ENCODE measurements at places on chromosomes 2 and 18.
A peak's percentile ranks its signal among the peaks of the same experiment; 100 is the strongest.

- DNase-seq, result no peak
Measured at GRCh38 chr2:181407171-181407570, 50.0 kb upstream of the ITGA4 start.

DNA sequence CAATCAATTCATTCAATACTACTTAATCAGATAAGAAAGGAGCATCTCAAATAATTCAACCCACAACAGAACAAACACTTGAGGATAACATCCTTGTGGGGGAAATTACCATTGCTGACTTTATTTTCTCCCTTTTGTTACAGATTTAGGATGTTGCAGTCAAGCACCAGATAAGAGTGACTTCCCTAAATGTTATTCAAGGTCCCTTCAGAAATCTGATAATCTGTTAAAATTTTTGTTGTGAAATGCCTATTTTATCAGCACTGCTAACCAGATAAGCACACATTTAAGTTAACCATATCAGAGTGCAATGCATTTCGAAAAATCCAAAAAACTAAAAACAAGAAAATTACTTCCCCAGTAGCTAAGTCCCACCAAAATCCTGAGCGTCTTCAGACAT lies 33.5 kb downstream of the SUMO1 start:
- no peak for DNase-seq

GRCh38 chr2:207987025-207987716 lies 38.2 kb downstream of the PLEKHM3 start:
- no peak for DNase-seq

- DNase-seq, result no peak
Measured at GRCh38 chr2:121197369-121198091, 87.5 kb downstream of the TFCP2L1 start.

DNA sequence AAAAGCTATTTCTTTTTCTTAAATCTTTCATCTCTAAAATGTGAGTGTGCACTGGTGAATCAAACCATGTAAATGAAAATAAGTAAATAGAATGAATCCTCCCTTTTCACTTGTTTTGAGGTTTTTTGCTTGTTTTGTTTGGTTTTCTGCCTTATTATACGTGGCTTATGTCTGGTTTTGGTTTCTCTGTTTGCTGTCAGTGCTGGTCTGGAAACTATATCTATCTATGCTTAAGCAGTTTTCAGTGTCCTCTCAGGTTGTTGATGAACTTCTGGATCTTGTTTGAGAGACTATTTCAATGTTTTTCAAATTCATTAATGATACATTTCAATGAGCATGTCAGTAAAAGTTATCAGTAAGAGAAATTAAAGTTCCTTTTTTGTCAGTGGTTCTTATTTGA lies 48.1 kb upstream of the TNFRSF11A start:
- DNase-seq, result no peak

DNA sequence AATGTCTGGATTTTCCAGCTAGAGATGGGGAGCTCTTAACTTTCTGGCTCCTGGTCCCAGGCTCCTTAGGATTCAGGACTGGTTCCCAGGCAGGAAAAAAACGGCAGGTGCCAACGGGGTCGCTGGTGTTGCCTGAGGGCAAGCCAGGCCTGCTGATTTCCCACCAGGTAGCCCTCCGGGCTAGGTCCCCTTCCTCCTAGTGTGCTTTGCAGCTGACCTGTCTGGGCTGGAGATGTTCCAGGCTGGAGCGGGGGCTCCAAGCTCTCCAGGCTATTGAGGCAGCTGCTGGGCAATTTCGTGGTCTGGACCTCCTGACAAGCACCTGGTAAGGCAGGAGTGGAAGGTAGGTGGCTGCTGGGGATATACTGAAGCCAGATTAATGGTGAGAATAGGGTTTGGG lies 2.0 kb upstream of the MRPL53 start:
- DNase-seq, result no peak

DNA sequence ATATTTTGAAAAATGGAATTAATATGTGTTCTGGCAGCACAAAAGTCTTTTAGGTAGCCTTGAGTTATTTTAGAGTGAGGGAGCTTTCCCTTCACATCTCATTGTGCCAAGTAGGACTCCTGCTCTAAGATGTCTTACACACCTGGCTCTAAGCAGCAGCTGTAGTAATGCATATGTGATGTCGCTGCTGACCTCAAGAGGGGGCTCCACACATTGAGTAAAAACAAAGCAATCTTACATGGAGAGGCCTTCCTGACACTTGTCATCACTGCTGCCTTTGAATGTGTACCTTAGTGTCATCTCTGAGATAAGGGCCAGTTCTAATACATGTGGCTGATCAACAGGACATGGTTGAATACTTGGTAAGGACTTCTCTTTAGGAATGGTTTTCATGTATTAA lies 75.8 kb downstream of the ACTR3 start:
- DNase-seq, result no peak

- DNase-seq, result no peak
Measured at GRCh38 chr2:69138793-69139459, 125.9 kb downstream of the ANTXR1 start.

GRCh38 chr2:160299540-160299939 lies 99.5 kb upstream of the ITGB6 start:
- DNase-seq, result no peak

DNA sequence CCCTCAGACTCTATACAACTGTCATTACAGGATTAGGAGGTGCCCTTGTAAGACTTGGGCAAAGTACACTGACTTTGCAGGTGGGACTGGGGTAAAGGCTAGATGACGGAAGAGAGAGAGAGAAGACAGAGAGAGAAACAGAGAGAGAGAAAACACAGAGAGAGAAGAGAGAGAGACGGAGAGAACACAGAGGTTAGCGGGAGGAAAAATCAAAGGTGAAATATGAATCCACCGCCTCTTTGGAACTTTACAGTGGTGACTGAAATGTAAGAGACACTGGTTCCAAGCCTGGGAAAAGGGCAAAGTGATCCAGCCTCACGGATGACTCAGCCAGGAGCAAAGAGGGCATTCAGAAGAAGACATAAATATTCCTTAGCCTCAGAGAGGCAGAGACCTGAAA lies 25.1 kb upstream of the CAB39 start:
- DNase-seq, result no peak

DNA sequence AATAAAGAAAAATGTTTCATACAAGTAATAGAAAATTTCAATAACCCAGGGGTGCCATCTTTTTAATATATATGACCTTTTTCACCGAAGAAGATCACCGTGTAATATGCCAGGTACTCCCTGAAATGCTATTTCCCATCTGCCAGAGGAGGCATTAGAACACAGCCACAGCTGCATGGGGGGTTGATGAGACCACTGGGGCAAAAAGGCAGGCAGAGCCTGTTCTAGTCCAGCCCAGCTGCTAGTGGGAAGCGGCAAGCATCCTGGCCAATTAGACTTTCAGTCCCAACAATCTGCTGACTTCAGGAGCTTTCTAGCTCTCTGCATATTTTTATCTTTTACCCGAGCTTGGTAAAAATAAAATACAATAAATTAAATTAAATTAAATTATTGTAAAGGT lies 362.6 kb downstream of the RIT2 start:
- DNase-seq, result no peak

DNA sequence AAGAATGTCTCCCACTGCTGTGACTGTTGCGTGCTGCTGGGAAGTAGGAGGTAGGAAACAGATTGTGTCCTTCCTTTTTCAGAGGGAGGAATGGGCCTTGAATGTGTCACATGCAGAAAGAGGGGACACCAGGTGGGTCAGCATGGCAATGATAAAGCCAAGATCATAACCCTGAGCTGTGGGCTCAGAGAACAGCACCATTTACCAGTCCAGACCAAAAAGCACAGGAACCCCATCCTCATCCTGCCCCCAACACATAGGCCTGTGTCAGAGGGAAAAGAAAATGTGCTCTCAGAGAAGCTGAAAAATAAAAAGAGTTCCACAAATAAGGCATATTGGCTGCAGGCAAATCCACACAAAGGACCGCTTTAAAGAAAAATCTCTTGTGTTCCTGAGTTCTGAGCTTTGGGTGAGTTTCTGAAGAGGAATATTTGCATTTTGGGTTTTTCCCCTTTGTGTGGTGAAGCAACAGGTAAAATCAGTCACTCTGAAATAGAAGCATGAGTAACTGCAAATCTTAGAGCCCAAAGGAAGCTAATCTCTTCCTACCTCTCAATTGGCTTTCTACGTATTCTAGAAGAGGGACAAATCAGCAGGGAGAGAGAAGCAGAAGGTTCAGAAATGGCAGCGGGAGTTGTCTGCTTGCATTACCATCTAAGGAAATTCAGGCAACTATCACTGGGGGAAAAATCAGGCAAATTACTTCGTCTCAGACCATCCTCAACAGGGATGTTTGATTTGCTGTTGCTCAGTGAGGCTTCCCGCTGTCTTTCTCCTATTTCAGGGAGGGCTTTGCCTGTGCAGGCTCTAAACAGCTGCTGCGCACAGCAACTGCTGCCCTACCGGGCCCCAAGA lies 106.8 kb downstream of the BCL11A start:
- DNase-seq, result peak; percentile 72

DNA sequence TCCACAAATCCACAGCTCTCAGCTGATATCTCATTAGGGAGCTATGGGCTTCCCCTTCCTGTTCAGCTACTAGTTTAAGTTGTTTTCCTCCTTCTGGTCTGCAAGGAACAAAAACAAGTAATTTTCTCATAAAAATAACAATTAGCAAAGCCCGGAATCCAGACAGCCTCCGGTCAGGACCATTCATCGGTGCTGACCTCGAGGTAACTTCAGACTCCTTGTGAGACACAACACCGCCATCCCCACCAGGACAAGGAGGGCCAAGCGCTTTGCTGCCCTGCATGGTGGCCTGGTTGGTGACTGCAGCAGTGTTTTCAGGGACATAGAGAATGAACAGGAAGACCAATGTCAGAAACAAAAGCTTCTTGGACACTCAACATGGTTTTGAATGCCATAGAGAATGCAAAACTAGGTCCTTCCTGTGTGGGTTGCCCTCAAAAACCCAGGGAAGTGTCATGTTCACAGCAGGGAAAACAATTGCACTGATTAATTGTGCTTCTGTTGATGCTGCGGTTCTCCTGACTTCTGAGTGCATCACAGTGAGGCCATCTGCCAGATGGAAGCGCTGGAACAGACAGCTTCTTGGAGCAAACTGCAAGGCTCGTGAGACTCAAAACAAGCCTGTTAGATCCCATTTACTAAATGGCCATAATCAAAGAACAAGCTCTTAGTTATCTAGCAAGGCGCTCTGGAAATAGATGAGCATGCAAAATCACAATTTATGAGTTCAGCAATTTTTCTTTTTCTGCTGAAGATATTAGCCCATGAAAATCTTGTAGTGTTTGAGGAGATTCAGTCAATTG lies 77.1 kb downstream of the HS1BP3 start:
- no peak for DNase-seq

DNA sequence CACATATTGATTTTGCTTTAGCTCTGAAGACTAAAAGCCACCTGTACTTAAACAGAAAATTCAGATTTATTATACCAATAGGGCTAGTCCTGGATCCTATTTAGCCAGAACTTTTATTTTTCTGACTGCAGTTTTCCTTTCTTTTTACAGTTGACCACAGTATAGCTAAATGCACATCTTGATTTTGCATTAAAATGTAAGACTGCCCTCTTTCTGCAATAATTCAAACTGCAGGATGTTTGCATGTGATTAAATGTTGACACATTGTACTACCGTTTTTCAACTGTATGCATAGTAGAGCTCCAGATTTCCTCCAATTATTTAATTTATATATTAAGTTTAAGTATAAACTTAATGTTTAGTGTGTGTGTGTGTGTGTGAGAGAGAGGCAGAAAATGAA lies 1262.9 kb downstream of the SUCLG1 start:
- no peak for DNase-seq

DNA sequence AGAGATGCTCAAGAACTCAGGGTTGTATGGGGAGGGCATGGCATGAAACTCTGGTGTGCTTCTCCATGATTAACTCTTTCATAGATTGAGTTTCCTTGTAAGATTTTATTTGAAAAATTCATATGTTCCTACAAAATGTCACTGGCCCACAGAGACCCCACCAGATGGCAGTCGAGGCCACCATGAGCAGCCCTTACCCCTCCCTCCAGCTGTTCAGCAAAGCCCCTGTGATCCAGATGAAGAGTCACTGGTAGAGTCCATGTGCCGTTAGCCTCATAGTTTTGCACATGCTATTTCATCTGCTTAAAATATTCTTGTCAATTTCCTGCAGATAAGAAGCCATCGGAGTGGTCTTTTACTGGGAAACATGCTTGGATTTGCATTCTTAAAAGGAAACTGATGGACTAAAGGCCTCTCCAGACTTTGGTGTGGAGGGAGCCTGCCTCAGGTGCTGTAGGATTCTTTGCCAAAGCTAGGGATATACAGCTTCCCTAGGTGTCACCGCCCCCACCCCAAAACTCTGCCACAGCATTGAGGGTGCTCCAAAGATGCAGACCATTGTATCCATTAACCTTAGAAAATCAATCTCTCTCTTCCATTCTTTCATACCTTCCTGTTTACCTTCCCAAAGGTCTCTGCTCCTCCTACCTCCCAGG lies 18.8 kb downstream of the ZNF385B start:
- no peak for DNase-seq

DNA sequence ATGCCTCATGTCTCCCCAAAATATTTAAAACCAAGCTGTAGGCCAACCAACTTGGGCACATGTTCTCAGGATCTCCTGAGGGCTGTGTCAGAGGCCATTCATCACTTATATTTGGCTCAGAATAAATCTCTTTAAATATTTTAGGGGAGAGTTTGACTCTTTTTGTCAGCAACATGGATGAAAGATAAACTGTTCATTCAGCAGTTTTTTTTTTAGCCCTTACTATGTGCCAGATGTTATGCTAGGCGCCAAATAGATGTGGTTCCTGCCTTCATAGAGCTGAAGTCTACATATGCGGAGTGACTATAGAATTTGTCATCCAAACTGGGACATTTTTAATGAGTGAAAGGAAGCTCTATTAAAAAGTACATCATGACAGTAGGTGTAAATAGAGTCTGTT lies 42.5 kb upstream of the TWSG1 start:
- DNase-seq, result no peak

DNA sequence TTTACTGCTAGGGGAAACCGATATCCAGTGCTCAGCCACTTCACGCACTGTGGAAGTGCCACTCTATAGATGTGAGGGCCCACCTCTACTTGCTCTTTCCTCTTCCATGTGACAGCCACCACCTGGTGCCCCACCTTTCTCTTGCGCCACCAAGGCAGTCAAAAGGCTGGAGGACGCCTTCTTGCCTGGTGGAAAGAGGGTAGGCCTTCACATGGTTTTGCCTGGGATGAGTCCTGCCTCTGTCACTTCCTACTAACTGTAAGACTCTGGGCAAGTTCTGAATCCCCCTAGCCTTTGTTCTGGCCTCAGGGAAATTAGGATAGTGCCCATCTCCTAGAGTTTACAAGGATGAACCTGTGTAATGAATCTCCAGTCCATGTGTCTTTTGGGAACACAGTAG lies 66.1 kb upstream of the ODC1 start:
- no peak for DNase-seq

GRCh38 chr18:10563886-10564285 lies 38.1 kb downstream of the NAPG start:
- no peak for DNase-seq

GRCh38 chr2:173984866-173985604 lies 19.9 kb upstream of the SP3 start:
- DNase-seq, result no peak

DNA sequence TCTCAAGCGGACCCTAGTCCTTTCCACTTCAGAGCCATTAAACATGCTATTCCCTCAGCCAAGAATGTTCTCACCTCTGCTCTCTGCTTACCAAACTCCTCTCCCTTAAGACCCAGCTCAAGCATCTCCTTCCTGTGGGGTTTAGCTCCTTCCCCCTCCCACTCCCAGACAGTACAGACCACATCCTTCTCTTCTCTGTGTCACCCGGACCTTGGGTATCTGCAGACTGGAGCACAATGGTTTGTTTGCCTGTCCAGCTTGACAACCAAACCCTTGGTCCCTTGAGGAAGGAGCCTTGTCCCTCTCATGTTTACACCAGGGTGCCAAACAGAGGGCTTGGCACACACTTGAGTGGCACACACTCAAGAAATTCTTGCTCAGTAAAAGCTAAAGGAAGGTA lies 4.1 kb upstream of the CD8A start:
- no peak for DNase-seq

Data from GM06990 (cell line).